Ecto neural progenitor cell (in vitro differentiated cells): ENCODE measurements at places on chromosomes 3 and 15.

DNA sequence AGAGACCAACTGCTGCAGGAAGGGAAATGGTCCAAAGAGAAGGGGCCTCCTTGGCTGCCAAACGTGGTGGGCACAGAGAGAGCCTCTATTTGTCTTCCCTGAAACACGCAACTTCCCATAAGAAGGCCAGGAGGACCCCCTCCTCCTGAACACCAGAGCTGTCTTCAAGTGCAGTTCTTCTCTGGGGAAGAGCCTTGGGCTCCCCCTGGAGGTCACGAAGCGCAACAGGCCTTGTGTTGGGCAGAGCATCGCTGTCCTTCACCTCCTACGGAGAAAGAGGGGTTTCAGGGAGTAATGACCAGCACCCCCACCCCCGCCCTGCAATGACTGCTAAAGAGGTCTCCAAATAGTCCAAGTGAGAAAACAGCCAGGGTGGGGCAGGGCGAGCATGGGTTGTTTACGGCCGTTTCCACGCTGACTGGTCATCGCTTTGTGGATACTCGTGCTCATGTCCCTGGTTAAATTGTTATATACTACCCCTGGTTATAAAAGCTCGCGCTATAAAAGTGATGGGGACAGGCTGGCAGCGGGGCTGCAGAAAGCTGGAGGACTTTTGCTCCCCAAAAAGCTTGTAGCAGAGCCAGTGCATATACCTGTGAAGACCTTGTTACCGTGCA is 397.5 kb upstream of the ATP10A start:
- DNase-seq: peak; percentile 62

DNA sequence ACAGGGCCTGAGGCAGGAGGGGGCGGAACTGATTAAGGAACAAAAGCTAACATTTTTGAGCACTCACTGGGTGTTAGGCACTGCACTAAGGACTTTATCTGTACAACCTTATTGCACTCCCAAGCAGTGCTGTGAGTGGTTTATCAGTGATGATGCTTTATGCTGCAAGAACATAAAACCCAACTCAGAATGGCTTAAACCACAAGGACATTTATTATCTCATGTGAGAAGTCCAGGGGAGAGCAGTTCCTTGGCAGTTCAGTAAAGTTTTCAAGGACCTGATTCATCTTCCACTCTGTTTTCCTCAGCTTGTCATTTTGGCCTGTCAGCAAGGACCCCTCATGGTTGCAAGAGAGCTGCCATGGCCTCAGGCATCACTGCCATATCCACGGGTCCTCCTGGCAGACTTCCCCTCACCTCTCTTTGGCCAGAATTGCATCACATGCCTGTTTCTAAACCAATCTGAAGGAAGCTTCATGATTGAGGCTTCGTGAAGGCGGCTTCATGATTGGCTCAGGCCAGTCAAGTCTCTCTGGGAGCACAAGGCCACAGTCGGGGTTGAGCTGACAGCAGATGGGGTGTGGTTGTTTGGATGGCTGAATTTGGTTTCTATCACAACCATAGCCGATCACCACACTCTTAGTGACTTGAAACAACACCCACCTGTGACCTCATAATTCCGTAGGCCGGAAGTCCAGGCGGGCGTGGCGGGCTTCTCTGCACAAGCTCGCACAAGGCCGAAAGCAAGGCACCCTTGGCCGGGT is 15.8 kb downstream of the EFCC1 start:
- no peak for DNase-seq

GRCh38 chr15:48522123-48522522 is 123.4 kb downstream of the FBN1 start:
- no peak for DNase-seq

DNA sequence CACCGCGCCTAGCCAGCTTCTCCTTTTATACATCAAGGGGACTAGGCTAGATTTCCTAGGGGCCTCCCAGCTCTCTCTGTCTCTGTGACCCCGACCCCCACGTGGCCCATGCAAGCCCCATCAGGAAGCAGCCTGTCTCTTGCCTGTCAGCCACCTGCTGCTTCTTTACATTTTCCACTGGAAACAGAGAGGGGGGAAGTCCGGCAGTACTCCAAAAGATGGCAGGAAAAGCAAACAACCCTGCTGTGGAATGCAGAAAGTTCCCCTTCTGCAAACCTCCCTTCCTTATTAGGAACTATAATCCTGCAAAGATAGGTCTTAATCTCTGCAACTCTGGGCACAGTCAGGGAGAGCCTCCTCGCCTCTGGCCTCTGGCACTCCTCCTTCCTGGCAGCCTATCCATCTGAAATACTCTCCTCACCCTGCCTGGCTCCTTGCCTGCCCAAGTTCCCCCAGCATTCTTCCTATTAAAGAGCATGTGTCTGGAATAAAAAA is 47.4 kb upstream of the HACD2 start:
- no peak for DNase-seq

DNA sequence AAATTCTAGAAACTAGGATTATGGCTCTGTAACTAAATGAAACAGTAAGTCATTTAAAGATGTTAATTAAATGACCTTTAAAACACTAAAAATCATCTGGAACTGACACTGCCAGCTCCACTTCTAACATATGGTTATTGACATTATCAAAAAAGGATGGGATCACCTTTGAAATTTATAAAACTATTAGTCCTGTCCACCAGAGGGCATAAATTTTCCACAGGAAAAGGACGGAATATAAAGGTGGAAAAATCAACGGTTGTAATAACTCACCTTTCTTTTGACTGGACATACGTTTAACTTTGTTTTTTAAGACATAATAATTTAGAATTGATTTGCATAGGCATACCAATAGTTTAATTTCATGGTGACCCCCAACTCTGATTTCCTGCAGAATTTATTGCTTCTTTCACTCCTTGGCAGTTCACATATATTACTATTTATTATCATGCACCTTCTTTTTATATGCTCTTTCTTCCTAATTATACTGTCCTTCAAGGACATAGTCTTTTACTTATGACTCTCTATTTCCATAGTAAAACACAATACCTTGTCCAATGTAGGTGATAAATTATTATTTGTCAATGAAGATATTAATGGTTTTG is 345.7 kb downstream of the CADM2 start:
- DNase-seq: no peak

GRCh38 chr3:185843126-185843525 is 18.3 kb upstream of the IGF2BP2 start:
- no peak for DNase-seq

GRCh38 chr3:42270561-42270960 is 4.6 kb upstream of the CCK start:
- DNase-seq: no peak

DNA sequence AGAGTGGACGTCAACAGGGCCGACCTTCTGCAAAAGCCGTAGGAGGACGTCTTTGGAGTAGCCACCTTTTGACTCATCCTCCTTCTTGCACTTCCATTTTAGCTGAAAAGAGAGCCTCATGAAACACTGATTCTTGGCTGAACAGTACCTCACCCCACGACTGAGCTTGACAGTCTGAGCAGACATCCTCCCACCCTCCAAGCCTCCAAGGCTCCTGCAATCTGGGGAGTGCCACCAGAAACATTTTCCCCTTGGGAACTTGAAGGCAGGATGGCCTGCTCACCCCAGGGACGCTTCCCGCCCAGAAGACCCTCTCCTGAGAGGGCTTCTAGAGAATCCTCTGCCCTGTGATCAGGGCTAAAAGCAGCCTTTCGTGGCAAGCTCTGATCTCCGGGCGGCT is 5.2 kb downstream of the C15orf62 start:
- no peak for DNase-seq

GRCh38 chr3:45644791-45645201 is 44.4 kb upstream of the SACM1L start:
- DNase-seq: no peak

DNA sequence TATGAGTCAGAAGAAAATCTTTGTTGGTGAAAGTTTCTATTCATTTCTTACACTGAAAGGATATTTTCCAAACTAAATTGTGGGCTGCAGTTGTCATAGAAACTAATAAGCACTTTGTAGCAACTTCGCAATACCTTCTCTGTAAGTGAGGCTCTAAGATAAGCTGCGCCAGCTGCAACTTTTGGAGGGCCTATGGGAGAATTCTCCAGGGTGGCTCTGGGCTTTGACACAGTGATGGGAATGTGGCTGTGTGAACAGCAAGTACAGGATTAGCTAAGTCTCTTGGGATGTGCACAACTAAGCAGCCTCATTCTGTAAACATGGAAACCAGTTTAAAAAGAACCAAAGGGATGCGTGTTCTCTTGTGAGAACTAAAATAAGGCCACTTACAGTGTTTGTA is 124.6 kb upstream of the SGO1 start:
- no peak for DNase-seq

GRCh38 chr15:87419344-87419743 is 837.2 kb downstream of the NTRK3 start:
- no peak for DNase-seq

DNA sequence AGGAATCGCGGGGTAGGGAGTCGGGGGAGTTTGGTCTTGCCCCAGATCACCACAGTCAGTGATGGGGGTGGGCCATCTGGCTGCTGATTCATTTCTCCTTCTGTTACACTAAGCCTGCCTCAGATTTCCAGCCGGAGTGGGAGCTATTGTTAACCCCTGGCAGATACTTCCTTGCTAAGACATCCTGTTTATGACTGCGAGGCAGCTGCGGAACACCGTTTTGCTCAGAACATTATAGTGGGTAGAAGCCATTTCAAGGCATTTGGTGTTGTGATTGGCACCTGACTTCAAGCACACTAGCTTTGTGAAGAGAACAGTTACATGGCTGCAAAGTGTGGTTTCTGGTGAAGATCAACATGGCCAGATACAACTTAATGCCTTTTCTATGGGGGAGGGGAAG is 73.8 kb downstream of the FLNB start:
- DNase-seq: no peak

DNA sequence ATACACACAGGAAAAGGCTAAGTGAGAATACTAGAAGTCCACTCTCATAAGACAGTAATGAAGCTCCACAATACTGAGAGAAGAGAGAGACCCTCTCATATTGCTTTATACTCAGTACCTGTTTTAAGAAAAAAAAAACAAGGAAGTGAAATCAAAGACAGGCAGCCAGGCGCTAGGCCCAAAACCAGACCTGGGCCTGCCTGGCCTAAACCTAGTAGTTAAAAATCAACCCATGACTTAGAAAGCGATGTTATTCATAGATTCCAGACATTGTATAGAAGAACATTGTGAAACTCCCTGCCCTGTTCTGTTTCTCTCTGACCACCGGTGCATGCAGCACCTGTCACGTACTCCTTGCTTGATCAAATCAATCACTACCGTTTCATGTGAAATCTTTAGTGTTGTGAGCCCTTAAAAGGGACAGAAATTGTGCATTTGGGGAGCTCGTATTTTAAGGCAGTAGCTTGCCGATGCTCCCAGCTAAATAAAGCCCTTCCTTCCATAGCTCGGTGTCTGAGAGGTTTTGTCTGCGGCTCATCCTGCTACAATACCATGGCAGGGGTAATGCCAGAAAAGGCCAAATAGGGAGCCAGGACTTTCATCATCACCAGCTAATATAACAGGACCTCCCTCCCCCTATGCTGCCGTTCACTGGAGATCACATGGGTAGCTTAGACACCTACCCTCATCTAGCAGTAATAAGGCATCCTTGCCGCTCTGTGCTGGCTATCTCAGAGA is 1294.1 kb downstream of the NSUN3 start:
- DNase-seq: no peak

GRCh38 chr15:80557441-80558234 is 137.5 kb upstream of the ABHD17C start:
- peak; percentile 13 for DNase-seq

DNA sequence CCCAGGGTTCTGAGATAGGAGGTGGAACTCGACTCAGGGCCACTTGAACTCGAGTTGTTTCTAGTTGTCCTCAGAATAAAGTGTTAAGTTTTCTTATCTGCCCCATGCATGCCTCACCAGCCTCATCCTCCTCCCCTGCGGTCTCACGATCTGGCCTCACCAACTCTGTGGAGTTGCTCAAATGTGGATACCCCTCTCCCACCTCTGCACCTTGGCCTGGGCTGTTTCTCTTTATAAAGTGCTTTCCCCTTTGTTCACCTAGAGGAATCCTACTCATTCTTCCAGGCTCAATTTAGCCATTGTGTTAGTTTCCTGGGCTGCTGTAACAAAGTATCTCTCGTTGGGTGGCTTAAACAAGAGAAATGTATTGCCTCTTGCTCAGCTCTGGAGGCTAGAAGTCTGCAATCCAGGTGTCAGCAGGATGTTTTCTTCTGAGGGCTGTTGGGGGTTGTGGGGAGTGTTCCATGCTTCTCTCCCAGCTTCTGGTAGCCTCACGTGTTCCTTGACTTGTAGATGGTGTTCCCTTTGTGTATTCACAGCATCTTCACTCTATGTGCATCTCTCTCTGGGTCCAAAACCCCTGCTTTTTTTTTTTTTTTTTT is 100.7 kb downstream of the MEX3B start:
- no peak for DNase-seq

- DNase-seq: no peak
These were observed 76.1 kb downstream of the CHRD start for GRCh38 chr3:184455991-184456390.
